ENCODE measurements at places on chromosomes 12 and 14. TPM values are rescaled to one million over a fixed set of nuclear protein-coding genes. Genes with fewer than 3 reads are reported as not detected.

- no peak for DNase-seq
These were observed 228.4 kb upstream of the SOX5 start for GRCh38 chr12:24177889-24178288.

- no peak for DNase-seq
These were observed 127.3 kb upstream of the PWP1 start for GRCh38 chr12:107558141-107558815.

DNA sequence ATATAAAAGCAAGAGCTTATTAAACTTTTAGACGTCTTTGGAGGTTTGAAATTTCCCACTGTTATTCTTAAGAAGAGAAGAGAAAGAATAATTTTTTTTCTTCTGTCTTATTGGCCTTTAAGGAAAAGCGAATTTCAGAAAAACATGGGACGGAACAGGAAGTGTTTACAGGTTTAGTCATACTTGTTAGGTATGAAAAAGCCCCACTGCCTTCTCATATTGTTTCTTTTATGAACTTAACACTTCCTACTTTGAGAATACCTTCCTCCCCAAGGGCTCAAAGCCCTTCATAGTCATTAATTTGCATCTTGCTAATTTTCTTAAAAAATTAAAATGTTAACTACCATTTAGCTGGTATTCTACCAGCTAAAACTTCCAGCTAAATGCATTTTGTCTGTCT, 82.0 kb downstream of the ETV6 start:
- no peak for DNase-seq

DNA sequence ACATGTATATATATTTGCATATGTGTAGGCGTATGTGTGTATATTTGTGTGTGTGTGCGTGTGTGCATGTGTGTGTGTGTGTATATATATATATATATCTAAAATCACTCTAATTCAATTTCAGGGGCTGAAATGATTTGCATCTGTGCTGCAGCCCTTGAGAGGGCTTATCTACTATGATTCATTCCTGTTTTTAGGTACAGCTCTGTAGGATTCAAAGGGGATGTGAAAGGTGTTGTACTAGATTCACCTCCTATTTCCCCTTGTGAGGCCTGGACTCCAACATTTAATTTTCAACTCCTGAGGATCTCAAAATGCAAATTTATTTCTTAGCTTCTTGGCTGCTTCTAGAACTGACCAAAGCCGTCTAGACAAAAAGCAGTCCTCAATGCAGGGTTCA, 11.1 kb downstream of the ERP27 start:
- no peak for DNase-seq

- no peak for DNase-seq
These were observed 21.2 kb downstream of the DEGS2 start for GRCh38 chr14:100138082-100138787.

DNA sequence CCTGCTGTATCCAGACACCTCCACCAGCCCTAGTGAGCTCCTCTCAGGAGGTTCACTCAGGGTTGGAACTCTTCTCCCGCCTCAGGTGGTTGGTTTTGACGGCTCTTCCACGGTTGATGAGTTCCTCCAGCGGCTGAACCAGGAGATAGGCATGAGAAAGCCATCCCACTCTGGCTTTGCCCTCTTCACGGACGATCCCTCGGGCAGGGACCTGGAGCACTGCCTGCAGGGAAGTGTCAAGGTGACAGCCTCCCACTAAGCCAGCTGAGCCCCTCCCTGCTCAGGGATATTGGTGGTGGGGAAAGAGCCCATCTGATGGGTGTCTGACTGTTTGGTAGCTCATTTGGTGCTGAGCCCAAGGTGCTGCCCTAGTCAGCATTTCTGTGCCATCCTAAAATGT, 20.4 kb downstream of the PIGH start:
- DNase-seq: no peak

DNA sequence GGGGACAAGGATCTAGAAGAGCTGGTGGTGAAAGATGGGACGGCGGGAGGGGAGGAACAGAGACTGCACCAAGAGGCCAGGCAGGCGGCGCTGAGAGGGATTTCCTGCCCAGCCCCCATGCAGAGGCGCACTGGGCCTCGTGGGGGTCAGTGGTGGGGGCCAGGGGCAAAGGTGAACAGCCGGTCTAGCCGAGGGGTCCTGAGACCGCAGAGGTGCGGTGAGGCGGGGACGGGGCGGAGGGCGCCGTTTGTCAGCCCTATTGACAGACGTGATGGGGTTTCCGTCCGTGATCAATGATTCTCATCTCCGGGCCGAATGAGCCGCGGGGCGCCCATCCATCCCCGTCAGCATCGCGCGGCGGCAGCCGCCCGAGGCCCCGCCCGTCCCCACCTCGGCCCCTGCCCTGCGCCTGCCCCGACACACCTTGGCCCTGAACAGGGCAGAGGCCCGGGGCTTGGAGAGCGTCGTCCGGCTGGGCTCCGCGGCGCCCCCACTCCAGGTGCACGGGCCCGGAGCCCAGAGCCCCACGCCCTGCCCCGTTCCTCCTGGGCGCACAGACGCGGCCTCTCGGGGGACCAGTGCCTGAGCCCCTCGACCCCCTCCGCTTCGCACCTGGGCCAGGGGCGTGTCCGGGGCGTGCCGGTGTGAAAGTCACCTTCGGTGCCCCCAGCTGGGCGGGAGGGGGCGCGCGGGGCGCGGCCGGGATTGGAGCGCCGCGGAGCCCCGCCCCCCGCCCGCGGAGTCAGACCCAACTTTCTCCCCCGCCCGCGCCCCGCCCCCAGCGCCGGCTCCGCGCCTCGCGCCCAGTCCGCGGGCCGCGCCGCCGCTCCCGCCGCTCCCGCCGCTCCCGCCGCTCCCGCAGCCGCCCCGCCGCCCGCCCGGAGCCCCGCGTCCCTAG, at the start of gene NXPH4:
NXPH4 (plus strand) TSS at position 781 of the 898 bp plus-strand sequence. CDS start 176 bp downstream, outside the sequence.
- peak; percentile 35 for DNase-seq

GRCh38 chr14:52015411-52016030, 26.2 kb downstream of the RTRAF start:
- DNase-seq: no peak

GRCh38 chr12:45409966-45410365, 194.1 kb downstream of the ANO6 start:
- DNase-seq: no peak

MUCL1 gene
- total RNA-seq: not detected

RAD51B gene
- total RNA-seq: 40.2 TPM

CLEC6A gene
- not detected for total RNA-seq

TMTC2 gene
- total RNA-seq: 6.3 TPM

CRADD gene
- total RNA-seq: 10.1 TPM

GARIN6 gene
- not detected for total RNA-seq

ACOT4 gene
- total RNA-seq: 1.1 TPM

Data from CD4-positive, CD25-positive, alpha-beta regulatory T cell (primary cell).